Anterior cingulate cortex (tissue), 58 donors: ENCODE measurements at places on chromosomes 1 and 21.

DNA sequence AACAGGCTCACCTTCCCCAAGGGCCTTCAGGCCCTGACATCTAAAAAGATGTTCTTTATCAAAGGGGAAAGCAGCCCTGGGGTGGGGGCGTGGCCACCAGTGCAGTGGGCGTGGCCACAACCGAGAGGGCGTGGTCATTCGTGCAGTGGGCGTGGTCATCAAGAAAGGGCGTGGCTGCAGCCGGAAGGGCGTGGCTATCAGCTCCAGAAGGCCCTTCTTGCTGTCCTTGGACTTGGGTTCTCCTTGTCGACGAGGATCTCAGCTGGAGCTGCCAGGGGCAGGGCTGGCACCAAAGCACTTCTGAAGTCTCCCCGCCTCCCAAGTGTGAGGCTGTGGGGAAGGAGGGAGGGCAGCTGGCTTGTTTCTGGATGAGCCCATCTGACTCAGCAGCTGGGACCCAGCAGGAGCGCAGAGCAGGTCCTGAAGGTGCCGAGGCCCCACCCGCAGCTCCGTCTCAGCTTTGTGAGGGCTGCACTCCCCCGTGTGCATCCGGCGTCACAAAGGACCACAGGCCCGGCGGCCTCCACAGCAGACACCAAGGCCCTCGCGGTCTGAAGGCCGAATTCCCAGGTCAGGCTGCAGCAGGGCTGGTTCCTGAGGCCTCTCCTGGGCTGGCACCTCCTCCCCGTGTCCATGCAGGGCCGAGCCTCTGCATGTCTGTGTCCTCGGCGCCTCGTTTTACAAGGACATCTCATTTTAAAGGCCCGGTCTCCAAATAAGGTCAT lies 12.8 kb downstream of the PDE9A start:
- no peak for DNase-seq

- no peak for DNase-seq
Observed at GRCh38 chr1:28412731-28413130, 43.2 kb downstream of the PHACTR4 start.

GRCh38 chr1:119541389-119541788 lies 34.4 kb downstream of the HSD3B1 start:
- no peak for DNase-seq

GRCh38 chr1:83641206-83641658 lies 357.7 kb downstream of the TTLL7 start:
- DNase-seq, result no peak

GRCh38 chr21:34897828-34898227 lies 151.3 kb downstream of the RUNX1 start:
- no peak for DNase-seq

DNA sequence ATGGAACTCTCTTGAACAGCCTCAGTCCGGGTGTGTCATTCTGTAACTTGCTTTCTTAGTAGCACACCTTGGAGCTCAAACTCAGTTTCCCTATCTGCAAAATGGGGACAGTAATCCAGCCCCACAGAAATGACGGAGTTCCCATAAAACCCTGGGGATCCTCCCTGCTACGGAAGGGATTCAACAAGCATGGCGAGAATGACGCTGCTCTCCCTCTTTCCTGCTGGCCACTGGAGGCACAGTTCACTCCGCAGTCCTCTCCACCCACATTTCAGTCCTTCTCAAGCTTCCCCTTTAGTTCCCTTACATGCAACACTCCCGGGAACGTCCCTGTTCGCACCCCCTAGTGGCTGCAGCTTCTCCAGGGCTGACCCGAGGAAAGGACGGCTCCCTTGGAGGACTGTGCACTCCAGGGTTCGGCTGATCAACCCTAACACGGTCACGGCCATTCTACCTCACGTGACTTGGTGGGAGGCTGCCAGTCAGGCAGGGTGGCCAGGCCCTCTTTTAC lies 20.6 kb downstream of the RUNX3 start:
- no peak for DNase-seq

DNA sequence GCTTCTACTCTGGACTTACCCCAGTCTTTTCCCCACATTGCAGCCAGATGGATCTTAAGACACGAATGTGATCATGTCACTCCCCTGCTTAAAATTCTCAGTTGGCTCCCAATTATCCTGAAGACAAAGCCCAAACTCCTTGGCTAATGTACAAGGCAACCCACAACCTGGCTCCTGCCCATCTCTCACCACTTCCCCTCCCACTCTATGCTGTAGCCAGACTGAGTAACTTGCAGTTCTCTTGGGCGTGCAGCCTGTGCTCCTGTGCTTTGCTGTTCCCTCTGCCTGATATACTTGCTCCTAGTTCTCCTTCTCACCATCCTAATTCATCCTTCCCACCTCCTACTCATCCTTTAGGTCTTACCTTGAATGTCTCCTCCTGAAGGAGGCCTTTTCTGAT lies 56.2 kb downstream of the LGR6 start:
- DNase-seq, result peak; percentile 80

DNA sequence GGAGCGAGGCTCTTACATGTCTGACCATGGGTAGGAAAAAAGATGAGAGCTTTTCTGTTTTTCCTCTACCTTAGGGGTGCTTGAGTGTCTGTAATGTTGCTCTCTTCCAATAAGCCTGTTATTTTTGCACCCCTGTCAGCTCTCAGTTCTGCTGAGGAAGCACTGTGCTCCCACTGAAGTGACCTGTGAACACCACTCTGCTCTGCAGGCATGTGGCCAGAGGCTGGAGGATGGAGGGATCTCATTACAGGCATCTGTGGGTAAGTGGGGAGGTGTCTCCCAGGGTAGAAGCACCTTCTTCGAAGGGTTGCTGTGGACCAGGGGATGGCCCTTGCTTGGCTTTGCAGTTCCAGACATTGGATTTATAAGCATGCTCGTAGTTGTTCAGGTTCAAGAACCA lies 56.8 kb upstream of the RBM15 start:
- no peak for DNase-seq

- DNase-seq, result no peak
Observed at GRCh38 chr1:210830034-210831028, 303.6 kb downstream of the KCNH1 start.

DNA sequence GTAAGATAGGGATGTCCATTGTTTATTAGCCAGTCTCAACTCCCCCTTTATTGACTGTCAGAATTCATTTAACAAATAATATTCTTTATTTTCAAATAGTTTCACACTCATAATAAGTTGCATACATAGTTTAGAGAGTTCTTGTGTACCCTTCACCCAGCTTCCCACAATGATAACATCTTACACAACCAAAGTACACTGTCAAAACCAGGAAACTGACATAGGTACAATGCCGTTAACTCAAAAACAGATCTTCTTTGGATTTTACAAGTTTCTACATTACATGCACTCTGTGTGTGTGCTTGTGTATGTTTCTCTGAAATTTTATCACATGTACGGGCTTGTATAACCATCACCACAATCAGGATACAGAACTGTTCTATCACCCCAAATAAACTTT lies 64.4 kb upstream of the IFNLR1 start:
- no peak for DNase-seq

DNA sequence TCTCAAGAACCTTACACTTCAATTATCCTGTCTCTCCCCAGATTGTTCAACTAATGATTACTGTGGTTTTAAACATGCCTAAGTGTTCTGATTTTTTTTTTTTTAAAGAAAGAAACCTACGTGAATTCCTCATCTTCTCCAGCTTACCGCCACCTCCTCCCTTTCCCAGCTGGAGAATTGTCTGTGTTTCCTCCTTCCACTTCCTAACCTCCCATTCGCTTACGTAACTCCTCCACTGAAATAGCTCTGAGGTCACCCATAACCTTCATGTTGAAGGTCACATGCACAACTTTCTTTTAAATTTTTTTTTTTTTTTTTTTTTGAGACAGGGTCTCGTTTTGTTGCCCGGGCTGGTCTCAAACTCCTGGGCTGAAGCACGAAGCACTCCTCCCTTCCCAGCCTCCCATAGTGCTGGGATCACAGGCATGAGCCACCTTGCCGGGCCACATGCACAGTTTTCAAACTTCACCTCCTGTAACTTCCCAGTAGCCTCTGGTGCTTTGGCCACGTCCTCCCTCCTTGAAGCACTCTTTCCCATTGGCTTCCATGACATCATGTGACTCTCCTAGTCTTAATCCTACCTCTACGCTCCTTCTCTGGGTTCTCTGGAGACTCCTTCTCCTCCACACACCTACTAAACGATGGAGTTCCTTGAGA lies 9.8 kb upstream of the CAPZB start:
- DNase-seq, result no peak

DNA sequence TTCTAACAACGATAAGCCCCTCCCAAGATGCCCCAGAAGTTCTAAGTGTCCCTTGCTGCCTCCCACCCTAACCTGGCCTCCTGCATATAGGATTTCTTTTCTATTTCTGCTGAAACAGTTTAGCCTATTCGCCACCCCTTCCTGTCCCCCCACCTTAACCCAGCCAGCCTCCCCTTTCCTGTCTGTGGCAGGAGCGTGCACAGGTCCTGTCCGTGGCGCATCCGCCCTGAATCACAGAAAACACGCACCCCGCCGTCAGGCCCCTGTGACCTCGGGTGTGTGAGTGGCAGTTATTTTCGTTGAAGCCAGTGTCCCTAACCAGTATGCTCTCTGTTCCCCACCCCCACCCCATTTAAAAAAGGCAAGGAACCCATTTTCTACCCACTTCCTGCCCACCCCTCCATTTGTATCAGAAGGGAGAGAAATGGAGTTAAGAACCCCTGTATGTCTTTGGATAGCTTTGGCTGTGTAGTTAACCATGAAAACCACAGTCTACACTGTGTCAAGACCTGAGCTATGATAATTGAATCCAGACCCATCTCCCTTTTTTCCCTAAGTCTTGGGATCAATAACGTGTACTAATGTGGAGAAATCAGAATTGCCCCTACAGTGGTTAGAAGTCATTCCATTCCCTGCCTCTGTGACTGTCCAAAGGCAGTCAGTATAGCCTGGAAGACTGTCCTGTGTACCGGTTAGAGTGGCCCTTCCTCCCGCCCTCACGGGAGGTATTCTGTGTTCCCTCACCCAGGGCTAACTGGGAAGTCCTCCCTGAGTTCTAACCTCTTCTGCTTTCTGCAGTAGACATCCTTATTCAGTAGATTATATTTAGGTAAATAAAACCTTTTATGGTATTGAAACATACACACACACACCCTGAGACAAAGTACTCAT lies 1.8 kb downstream of the PLEKHO1 start:
- DNase-seq, result no peak

- no peak for DNase-seq
Observed at GRCh38 chr1:231724876-231725647, 98.5 kb downstream of the DISC1 start.

- DNase-seq, result no peak
Observed at GRCh38 chr1:2314803-2315673, 76.3 kb downstream of the MORN1 start.

- peak; percentile 34 for DNase-seq
Observed at GRCh38 chr1:47710329-47711071, 272.7 kb downstream of the FOXD2 start.

GRCh38 chr1:93304716-93305138 lies 41.0 kb upstream of the DR1 start:
- no peak for DNase-seq

DNA sequence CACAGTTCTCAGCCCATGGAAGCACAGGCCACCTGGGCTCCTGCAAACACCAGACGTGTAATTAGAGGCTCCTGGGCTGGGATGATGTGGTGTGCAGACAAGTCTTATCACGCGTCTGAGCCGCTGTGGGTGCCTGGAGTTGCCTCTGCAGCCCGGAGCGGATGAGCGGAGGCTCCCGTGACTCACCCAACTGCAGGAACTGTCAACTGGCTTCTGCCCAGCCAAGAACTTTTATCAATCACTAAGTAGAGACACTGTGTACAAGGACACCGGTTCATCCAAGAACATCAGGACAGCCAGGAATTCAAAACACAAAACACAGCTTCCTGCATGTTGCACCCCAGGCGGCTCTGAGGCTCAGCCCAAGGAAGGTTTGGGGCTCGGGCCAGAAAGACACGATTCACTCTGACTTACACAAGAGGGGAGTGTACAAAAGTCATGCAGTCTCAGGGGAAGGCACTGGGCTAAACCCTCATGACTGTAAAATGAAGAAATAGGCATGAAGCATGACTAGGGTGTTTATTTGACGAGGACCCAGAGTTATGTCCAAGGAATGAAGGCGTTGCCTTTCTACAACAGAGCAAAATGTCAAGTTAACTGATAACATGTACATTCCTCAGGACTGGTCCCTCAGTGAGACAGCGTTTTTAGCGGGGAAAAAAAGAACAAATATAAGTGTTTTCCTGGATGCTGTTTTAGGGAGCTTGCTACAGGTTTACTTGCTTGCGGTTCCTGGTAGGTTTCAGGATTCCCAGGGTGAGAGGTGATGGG lies 21.1 kb downstream of the ERRFI1 start:
- DNase-seq, result peak; percentile 28

DNA sequence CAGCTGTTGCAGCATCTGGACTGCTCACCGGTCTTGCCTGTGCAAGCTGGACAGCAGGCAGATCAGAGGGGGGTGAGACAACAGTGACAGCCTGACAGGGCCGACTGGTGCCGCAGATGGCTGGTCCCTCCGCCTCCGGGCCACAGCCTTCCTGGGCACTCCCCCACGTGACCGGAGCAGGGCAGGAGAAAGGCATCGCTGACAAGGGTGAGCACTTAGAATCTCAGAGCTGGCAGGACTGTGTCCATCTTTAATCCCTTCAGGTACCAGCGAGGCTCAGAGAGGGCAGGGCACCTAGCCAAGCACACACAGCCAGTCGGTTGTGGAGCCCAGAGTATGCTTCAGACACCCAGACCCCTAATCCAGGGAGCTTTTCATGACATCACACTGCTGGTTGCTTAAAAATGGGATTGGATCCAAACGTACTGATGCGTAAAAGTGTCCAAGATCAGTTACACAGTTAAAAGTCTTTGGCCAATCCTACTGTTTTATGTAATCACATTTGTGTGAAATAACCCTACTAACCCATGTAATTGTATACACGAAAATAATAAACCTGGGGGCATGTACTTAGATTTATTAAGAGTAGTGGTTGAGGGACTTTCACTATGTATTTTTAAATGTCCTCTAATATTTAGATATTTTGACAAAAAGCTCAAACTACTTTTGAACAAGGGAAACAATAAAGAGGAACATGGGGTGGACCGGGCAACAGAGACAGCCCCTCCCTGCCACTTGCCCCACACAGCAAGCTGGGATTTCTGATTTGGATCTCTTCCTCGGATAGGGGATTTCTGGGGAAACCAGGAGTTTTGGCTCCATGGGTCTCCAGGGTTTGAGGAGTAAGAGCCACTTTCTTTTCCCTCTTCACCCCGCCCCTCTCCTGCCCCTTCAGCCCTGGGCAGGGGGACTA lies 758 bp upstream of the CNTN2 start:
- peak; percentile 79 for DNase-seq
